Suprapubic skin (tissue), 4 donors: ENCODE measurements at places on chromosomes 13 and 19. TPM values are rescaled to one million over a fixed set of nuclear protein-coding genes. Genes with fewer than 3 reads are reported as not detected.

DNA sequence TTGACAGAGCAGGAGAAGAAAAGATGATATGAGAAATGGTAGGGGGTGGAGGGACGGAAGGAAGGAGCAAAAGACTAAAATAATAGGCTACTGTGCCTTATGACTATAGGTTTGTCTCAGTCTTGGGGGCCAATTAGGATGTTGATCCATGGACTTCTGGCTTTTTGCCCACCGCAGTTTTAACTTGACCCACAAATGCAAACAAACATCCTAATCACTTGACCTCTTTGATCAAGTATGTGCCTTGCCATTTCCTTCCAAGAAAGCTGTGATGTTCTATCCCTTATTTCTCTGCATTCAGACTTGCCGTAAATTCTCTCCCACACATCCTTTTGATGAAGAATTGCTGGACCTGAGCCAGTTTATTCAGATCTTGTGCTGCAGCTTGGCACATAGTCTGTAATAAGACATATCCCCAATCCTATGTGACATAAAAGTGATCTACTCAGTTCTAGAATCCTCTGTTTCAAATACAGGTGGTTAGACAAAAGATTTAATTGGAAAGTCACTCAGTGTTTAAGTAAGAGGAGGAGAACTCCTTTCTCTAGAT is 62.8 kb downstream of the TPT1 start:
- no peak for DNase-seq

DNA sequence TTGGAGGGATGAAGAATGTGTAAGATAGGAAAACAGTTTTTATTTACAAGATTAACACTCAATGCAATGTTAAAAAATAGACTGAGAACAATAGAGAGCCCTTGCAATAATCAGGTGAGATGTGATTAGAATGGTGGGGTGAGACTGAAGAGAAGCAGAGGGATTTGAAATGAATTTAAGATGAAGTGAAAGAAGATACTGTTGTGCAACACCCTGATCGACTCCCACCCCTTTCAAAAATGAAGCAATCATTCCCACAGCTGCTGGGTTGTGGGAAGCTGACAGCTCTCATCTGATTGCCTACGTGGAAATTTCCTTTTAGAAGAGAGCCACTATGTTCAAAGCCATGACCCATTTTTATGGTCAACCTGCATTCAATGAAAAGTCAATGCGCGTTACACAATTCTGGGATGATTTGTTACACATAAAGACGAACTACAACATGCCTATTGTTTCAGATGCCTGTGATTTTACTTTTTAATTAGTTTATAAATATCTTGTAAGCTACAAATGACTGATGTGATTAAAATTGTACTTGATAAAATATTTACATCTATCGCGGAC is 1374.8 kb downstream of the PCDH9 start:
- DNase-seq = no peak

DNA sequence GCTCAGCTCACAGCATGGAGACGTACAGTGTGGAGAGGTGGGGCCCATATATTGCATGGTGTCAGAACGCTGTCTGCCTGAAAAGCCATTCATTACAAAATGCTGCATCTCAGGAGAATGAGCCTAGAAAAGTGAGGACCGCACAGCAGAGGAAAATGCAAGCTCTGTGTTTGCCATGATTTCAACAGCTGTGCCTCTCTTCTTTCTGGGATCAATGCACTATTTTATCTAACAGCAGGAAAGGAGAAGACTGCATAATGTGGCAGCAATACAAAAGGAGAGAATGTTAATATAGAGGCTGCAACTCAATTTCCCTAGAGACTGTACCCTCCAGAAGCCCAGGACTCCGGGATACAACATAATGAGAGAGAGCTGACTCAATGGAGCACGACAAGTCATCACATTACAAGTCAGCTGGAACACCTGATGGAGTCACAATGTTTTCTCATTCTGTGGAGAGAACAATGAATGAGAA is 368.0 kb downstream of the FGF14 start:
- DNase-seq = no peak

- no peak for DNase-seq
Measured at GRCh38 chr13:77349365-77349764, 22.5 kb upstream of the MYCBP2 start.

DNA sequence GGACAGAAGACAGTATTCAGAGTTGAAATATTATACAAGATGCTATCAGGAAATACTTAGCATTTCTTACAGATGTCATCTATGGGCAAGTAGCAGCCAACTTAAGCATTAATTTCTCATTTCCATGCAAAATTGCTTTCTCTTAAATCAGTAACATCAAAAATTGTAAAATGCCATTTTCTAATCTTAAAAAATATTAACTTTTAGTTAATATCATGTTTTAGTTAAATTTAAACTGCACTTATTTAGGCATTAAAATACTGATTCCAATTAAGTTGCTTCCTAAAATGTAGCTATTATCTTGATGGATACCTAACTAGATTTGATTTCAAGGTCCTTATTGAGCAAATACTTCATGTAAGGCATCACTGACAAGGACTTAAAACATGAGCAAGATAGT is 27.8 kb downstream of the METTL21C start:
- no peak for DNase-seq

DNA sequence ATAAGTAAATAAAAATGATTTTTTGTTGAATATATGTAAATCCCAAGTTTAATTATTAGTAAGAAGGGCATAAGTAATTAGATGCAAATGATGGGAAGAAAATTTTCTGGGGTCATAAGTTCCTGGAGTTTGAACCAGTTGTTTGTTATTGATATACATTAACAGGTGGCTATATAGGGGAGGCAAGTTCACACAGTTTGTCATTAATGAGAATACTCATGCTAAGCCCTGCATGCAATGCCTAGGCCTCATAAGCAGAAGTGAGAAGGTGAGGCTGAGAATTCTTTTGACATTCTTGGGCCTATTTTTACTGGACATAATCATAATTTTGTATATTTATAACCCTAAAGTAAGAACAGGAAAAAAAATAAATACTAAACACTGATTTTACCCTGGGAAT is 1210.7 kb upstream of the PCDH9 start:
- no peak for DNase-seq

GRCh38 chr13:26985285-26985878 is 186.2 kb downstream of the USP12 start:
- peak; percentile 77 for DNase-seq

GRCh38 chr19:30669329-30670010 is 297.3 kb downstream of the ZNF536 start:
- DNase-seq = peak; percentile 79

GRCh38 chr19:2619076-2619475 is 83.4 kb downstream of the GNG7 start:
- DNase-seq = no peak

- no peak for DNase-seq
Measured at GRCh38 chr13:93558637-93559036, 332.0 kb downstream of the GPC6 start.

DNA sequence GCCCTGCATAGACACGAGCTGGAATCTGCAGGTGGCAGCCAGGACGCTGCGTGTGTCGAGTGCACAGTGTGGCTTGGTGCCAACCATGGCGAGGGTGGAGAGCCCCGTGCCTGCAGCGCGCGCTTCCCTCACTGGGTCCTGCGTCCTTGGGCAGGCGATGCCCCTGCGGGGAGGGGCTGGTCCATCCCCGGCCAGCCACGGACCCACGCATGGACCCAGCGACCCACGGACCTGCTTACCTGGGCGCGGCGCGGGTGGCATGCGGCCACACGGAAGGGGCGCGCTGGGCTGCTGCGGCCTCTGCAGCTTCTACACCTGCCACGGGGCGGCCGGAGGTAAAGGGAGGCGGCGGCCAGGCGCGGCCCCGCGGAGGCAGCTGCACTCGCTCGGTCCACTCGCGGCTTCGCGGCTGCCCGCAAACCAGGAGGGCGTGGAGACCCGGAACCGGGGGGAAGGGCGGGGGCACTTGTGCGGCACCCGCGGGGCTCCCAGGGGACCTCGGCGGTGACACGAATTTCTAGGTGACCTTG is 569 bp upstream of the MCF2L start:
- DNase-seq = peak; percentile 79

DNA sequence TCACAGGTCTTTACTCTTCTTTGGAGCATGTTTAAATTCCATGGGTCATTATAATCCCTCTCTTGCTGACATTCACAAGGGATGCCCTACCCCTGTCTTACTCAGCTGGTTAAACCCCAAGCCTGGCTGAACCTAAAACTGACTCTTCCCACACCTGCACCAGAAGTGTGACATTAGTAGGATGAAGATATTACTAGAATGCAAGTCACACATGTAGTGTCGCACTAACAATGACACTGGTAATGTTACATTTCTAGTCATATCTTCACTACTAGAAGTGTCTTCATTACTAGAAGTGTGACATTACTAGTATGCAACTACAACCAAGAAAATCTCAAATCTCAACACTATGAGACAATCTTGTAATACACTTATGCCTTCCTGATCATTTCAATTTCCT is 14.2 kb downstream of the ZAR1L start:
- no peak for DNase-seq

DNA sequence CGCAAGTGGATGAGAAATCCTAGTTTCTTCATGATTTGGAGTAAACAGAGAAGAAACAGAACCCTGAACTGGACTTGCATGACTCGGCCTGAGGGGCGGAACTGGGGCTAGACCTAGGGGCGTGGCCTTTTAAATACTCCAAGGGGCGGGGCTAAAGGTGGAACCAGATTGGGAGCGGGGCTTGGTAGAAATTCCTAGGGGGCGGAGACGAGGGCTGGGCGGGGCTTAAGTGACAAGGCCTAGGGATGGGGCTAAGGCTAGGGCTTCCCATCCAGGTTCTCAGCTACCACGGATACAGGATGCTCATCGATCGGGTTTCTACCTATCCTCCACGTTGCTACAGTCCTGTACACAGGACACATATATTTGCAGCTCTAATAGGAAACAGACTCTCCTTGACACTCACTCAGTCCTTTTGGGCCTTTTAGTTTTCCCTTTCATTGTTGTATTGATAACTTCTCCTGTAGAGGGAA is 372 bp upstream of the ZNF699 start:
- peak; percentile 97 for DNase-seq

DNA sequence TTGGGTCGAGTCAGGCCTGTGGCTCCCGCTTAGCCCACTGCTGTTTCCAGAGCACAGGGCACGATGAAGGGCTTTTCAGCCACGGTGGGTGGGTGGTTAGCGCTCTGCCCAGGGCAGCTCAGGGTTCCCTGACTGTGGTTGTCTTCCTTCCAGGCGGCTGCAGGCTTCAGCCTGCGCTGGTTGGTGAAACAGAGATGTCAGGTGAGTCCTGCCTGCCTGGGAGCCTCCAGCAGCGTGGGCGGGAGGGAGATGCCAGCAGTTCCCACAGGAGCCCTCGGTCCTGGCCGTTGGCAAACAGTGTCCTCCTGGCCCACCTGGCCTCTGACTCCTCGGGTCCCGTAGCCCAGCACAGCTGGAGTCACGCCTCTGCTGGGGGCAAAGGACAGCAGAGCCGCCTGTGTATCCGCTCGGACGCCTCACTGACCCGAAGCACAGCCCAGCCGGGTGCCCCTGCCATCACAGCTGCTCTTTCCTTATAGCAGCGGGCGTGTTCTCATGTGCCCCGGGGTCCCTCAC is 9.7 kb downstream of the ADAT3 start:
- DNase-seq = no peak

- no peak for DNase-seq
Measured at GRCh38 chr19:2315121-2315817, 7.3 kb upstream of the LINGO3 start.

GRCh38 chr13:49210669-49211068 is 9.5 kb upstream of the MLNR start:
- DNase-seq = no peak

CTXN1 gene
- 2.3 TPM for total RNA-seq

KIR2DL1 gene
- 0.64 TPM for total RNA-seq

DLEU7 gene
- total RNA-seq = not detected

NKPD1 gene
- 51.6 TPM for total RNA-seq

DPY19L3 gene
- total RNA-seq = 20.3 TPM

C19orf85 gene
- total RNA-seq = not detected

SLC25A41 gene
- total RNA-seq = not detected
